ENCODE measurements at places on chromosomes 7 and 10.

- no peak for DNase-seq
These were observed 131.2 kb upstream of the HDAC9 start for GRCh38 chr7:18364396-18364795.

GRCh38 chr7:69184339-69184738 lies 413.9 kb upstream of the AUTS2 start:
- no peak for DNase-seq

DNA sequence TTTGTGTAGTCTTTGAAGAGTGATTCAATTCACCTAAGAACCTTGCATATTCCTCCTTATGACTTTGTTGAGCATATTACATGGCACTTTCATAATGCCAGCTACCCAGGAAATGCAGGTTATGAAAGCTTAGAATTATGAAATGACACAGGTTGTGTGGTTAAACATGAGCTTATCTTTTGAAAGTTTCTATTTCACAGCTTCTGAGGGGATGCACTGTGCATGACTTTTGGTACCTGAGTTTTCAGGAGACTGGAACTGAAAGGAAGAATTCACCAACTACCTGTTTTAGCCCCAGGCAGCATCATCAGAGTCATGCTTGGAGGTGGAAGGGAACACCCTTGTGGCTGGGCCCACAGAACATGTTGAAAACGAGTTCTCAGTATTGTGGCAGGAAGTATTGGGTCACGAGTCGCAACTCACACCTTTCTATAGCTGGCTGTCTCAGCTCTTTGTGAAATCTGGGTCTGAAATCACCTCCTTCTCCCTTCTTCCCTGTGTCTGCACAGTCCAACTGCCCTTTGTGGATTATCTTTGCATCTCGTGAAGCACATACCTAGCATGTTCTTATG lies 228.2 kb downstream of the PTEN start:
- DNase-seq, result no peak

DNA sequence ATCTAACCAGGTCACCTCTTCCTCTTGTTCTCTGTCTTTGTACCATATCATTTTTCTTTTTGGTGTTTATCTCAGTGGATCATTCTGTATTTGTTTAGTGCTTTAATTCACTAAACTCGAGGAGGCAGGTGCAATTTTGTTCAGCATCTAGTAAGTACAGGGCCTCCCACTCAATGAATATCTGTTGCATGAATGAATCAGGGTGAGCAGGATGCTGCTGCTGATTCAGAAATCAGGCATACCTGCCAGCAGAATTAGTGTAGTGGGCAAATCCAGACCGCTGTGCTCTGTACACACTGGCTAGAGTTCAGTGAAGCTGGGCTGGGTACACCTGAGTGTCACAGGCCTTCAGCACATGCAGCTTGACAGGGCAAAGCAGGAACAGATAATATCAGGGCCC lies 511.9 kb downstream of the SUGCT start:
- no peak for DNase-seq

DNA sequence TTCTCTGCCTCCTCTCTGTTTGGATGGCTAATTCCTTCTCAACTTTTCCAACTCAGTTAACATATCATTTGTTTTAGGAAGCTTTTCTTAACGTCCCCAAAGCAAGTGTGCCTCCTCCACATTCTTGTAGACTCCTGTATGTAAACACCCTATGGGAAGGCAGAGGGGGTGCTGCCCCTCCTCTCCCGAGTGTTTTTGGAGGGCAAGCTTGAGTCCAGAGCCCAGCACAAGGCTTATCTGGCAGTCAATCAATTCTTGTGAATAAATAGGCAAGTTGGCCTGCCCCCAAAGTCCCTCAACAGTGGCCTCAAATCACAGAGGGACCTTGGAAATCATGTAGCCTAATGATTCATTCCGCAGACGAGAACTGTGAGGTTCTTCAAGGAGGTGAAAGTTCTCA lies 305.6 kb downstream of the RPS24 start:
- no peak for DNase-seq

GRCh38 chr10:82558014-82558607 lies 683.1 kb downstream of the NRG3 start:
- no peak for DNase-seq

GRCh38 chr7:137026176-137026500 lies 157.7 kb downstream of the CHRM2 start:
- DNase-seq, result no peak

- no peak for DNase-seq
These were observed 14.8 kb downstream of the ZNF33A start for GRCh38 chr10:38025283-38025682.

GRCh38 chr7:128406314-128407232 lies 3.2 kb downstream of the IMPDH1 start:
- DNase-seq, result no peak

- no peak for DNase-seq
These were observed 1.6 kb upstream of the CASD1 start for GRCh38 chr7:94507962-94508361.

- no peak for DNase-seq
These were observed 19.9 kb downstream of the ELN start for GRCh38 chr7:74047804-74048380.

- DNase-seq, result no peak
These were observed 93.0 kb upstream of the SLC25A13 start for GRCh38 chr7:96414931-96415292.

DNA sequence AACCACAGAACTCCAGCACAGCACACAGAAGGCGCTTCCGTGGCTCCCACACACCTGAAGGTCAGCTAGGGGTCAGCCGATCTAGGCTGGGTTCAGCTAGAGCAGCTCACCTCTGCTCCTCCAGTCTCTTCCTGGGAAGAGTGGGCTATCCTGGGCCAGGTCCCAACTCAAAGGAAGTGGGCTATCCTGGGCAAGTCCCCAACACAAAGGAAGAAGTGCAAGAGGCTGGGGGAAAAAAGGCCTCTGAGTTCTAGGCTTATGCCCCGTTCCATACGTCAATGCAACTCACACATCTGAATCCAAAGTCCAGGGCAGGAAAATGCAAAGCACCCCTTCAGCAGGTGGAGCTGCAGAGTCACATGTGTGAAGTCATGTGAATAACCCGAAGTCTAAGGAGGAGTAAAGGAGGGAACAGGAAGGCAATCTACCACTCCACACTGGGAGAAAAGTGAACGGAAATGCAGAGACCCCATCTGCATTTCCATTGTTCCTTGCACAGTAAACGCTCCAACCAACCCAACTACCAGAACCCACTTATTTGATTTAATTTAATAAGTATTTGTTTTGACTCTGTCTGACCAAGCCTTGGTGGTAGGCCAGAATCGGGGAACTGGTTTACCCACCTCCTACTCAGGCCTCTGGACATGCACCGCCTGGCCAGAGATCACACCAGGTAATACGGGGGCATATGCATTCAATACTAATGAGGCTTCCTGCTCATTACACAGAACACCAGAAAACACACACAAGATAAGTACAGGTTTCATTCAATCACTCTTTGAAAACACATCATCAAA lies 95.5 kb upstream of the RNF32 start:
- no peak for DNase-seq

GRCh38 chr10:66218981-66219587 lies 706.8 kb upstream of the LRRTM3 start:
- DNase-seq, result no peak

DNA sequence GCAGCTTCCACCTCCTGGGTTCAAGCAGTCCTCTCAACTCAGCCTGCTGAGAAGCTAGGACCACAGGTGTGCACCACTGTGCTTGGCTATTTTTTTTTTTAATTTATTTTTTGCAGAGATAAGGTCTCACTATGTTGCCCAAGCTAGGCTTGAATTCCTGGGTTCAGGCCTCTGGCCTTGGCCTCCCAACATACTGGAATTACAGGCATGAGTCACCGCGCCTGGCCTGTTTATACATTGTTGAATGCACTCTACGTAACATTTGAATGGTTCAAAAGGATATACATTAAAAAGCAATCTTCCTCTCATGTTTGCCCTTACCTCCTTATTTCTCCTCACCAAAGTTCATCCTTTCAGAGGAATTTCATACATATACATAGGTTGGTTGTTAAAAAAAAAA lies 7.2 kb upstream of the SNX10 start:
- no peak for DNase-seq

- DNase-seq, result peak; percentile 47
These were observed 287.5 kb downstream of the GRID1 start for GRCh38 chr10:86079088-86079487.

- no peak for DNase-seq
These were observed 9.6 kb upstream of the TACR2 start for GRCh38 chr10:69426376-69426727.

- DNase-seq, result no peak
These were observed 2.2 kb downstream of the PTPRZ1 start for GRCh38 chr7:121875203-121875602.

DNA sequence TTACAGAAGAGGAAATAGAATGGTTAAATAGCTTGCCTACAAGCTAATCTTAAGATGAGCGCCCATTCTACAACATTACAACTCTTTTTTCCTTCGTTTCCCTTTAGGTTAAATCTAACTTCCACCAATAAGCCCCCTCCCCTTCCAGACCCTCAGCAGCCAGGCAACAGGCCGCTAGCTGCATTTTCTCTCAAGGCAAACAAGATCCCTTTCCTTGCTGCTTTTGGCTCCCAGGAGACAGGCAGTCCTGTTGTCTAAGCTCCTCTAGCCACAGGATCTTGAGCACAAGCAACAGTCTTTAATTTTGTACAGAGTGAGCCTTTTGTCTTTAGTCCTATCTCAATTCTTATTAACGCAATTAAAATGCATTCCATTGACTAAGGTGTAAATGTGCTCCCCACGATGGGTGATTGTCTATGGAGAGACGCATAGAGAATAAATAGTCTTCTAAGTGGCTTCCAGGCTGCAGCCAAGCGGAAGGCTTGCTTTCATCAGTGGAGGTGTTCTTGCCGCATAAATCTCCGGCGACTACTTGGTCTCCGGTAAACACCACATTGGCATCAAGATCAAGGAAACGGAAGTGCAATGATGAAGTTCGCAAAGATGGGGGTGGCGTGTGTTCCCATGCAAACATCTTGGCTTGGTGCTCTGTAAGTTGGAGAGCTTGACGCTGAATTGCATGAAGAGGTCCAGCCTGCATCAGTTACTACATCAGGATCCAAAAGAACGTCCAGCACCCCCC lies 181.9 kb upstream of the LYZL2 start:
- no peak for DNase-seq

- DNase-seq, result peak; percentile 94
These were observed 621.2 kb downstream of the SDK1 start for GRCh38 chr7:3922175-3922635.

GRCh38 chr10:70354100-70354499 lies 28.3 kb downstream of the LRRC20 start:
- no peak for DNase-seq

DNA sequence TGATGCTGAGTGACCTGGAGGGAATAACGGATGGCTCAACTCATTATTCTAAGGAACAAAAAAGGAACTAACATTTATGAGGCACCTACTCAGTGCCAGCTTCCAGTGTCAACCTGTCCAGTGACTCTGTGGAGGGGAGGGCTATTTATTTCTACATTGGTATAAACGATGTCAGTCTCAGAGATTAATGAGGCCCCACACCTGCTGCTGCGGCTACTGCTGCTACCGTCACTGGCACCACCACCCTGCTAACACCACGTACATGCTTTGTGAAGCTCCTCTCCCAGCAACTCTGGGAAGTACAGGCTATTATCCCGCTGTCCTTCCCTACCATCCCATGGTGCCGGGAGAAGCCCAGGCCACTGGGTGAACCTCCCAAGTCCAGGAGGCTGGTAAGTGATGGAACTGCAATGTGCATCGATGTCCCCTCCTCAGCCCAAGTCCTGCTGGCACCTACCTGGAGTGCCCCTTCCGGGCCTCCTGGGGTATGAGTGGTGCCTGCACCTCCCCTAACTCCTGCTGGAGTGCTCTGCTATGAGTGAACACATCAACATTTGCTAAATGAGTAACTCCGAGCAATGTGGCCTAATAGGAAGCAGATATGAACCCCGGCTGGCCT lies 101.5 kb downstream of the ARHGAP22 start:
- no peak for DNase-seq

DNA sequence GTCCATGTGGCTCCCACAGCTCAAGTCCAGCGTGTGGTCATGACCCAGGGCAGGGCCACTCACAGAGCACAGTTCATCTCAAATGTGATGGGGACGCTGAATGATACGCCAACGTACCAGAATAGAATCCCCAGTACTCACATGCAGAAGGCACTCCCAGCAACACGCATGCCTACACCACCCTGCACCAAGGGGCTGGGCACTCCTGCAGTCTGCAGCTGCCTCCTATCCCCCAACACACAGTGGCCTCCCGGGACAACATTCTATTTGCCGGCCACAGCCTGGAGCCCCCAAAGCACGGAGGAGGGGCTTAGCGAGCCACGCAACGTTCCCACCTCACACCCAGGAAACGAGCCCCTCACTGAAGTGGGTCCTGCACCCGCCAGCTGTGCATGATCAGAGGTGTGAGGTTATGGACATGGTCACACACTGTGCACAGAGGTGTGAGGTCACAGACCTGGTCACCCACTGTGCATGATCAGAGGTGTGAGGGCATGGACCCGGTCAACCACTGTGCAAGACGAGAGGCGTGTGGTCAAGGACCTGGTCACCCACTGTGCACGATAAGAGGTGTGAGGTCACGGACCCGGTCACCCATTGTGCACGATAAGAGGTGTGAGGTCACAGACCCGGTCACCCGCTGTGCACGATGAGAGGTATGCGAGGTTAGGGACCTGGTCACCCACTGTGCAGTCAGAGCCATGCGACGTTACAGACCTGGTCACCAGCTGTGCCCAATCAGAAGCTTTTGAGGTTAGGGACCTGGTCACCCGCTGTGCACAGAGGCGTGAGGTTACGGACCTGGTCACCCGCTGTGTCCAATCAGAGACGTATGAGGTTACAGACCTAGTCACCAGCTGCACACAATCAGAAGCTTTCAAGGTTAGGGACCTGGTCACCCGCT lies 182.8 kb downstream of the DIP2C start:
- no peak for DNase-seq

- peak; percentile 6 for DNase-seq
These were observed 506.4 kb upstream of the C7orf33 start for GRCh38 chr7:148084138-148084537.

DNA sequence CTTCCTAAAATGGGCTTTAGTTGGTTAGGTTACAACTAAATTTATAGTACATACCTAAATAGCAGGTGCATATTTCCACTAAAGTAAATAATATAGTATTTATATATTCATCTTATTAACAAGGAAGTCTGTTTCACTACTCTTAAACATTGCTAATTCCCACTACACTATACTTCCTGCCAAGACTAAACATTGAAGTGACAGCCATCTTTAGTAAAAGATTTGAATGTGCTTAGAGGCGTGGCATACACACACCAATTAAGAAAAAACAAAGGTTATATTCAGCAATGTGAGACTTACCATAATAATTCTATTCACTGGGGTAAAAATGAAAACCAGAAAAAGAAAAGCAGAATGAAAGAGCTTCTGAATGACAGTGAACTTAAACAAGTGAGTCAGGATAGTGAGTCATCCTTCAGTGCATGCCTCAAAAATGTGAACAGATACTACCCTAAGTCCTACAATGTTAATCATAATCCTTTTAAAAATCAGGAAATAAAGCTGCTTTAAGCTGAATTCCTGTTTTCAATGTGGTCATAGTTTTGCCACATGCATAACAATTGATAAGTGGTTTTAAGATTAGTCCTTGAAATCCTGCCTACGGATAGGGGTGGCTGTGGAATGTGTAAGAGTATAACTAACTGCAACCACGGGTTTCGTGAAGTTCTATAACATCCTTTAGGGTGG lies 59.4 kb downstream of the USP6NL start:
- DNase-seq, result peak; percentile 21

GRCh38 chr7:54141576-54141975 lies 400.6 kb upstream of the VSTM2A start:
- DNase-seq, result no peak

- no peak for DNase-seq
These were observed 256.9 kb upstream of the MTPN start for GRCh38 chr7:136234040-136234439.

All from H54 (cell line).